Cortex of kidney (tissue), 1 donor: ENCODE measurements at places on chromosomes 6 and 20.

DNA sequence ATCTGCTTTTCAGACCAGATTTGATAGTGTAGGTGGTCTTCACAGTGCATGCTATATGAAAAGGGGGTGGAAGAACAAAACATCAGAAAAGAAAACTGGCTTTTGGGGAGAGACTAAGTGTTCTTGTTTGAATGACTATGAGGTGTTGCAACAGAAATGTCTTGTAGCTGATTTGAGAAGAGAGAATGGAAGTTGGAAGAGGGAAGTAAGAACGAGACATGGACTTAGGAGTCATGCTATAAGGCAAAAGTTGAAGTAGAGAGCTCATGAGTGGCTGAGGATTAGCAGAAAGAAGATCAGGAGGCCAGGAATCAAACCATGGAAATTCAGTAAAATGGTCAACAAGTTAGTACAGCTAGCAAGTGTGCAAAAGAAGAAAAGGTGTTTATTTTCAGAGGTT is 32.1 kb downstream of the FNDC1 start:
- DNase-seq, result no peak

DNA sequence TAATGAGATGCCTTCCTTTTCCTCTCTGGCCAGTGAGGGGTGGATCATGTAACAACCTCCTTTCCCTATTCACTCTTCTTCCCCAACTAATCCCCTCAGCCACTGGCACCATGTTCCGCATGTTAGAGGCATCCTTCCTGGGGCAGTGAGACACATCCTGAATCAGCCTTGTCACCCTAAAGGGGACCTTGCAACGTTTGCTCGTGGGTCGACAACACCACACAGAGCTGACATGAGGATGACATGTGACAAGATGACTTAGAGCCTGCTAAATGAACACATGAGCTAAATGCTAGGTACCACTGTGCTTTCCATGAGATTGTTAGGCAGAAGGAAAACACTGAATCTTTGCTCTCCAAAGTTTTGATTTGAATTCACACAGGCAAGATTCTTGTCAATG is 129.2 kb downstream of the ATXN1 start:
- DNase-seq, result no peak

GRCh38 chr6:27726619-27727023 is 185.6 kb downstream of the OR2B2 start:
- DNase-seq, result no peak

DNA sequence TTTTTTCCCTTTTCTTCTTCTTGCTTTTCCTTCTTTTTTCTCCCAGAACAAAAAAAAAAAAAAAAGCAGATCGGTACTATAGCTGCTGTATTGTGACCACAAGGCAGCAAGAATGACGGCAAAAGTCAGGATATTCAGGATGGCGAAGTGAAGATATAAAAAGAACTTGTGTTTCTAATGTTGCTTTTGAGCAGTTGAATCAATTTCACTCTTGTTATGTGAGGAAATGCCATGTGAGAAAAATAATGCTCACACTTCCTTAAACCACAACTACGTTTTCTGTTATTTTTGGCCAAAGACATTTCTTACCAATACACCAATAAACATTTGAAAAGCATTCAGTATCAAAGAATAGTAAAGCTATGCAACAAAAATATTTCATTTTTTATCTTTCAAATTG is 510.5 kb downstream of the HACE1 start:
- DNase-seq, result no peak

DNA sequence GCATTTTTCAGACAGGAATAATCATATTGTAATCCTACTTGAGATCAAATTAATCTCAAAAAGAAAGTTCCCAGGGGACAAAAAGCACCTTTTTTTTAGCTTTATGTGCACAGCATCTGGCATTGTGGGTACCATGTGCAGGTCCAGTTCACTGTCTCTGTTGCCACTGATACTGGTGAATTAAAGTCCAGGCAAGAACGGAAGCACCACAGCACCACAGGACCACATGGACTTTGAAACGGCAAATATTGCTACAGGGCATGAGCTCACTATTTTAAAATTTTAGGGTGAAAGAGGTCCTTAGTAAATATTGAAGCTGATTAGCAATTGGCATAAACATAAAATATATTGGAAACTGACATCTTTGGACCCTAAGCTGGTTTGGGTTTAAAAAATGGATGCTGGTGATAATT is 709.0 kb downstream of the EPM2A start:
- no peak for DNase-seq

- DNase-seq, result no peak
Observed at GRCh38 chr20:37821696-37822095, 81.2 kb upstream of the VSTM2L start.

DNA sequence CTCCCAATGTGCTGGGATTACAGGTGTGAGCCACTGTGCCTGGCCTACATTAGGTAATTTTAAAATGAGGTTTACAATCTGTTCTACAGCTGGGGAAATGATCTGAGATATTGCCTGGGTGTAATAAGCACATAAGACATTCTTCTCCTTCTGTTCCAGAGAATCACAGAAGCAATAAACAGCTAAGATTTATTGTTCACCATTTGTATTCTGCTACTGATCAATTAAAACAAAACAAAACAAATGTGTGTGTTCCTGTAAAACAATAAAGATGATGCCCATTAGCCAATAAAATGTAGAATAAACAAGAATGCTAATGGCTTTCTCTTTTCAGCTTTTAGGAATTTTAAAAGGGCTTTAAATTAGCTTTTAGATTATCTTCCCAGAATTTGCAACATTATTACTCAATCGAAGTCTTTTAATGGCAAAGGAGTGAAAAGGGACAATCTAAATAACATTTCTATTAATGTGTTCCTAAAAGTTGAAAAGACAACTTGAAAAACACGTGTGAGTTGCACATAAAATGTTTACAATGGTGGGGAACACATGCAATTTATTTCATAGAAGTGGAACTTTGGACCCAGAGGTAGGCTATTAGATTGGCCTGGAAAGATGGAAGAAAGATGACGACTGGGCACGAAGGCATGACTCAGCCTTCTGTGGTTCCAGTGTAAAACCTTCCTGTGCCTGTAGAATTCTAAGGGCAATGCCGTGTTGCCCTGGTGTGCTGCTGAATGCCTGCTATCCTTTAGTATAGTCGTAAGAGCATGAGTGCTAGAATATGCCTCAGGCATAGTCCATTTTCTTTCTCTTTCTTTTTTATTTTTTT is 29.0 kb upstream of the DEK start:
- no peak for DNase-seq

GRCh38 chr20:43586641-43587040 is 4.1 kb upstream of the IFT52 start:
- DNase-seq, result no peak

- DNase-seq, result no peak
Observed at GRCh38 chr6:169101981-169102380, 151.7 kb downstream of the THBS2 start.

DNA sequence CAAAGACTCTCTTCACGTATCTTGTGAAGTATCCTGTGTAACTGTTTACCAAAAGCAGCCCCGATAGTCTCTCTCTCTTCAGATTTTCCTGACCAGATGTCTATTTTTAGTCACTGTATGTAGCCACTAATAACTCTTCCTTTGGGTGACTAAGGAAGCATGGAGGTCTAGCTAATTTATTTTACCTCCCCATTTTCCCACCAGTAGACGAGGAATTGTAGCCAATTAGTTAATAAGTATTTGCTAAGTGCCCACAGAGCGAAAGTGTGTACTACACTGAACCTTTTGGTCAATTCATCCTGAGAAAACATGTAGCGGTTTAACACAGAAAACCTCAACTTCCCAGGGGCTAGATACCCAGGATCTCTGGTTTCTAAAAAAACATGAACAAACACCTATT is 180.6 kb downstream of the TBX18 start:
- DNase-seq, result no peak

DNA sequence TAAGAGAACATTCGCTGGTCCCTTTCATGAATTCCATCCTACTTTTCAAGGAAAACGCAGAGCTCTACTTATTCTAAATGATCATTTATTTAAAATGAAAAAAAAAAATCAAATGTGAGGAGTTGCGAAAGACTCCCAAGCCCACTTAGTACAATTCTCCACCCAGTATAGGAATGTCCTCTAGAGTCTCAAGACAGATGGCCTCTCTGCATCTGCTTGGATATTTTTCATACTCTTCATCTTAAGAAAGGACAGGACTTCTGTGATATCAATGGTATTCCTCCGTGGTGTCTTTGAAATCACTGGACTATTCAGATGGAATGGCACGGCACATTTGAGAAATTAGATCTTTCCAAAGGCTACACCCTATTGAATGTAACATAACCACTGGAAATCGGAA is 107.1 kb downstream of the PTPRK start:
- no peak for DNase-seq

GRCh38 chr20:19211252-19211651 is 1.2 kb upstream of the SLC24A3 start:
- DNase-seq, result no peak

DNA sequence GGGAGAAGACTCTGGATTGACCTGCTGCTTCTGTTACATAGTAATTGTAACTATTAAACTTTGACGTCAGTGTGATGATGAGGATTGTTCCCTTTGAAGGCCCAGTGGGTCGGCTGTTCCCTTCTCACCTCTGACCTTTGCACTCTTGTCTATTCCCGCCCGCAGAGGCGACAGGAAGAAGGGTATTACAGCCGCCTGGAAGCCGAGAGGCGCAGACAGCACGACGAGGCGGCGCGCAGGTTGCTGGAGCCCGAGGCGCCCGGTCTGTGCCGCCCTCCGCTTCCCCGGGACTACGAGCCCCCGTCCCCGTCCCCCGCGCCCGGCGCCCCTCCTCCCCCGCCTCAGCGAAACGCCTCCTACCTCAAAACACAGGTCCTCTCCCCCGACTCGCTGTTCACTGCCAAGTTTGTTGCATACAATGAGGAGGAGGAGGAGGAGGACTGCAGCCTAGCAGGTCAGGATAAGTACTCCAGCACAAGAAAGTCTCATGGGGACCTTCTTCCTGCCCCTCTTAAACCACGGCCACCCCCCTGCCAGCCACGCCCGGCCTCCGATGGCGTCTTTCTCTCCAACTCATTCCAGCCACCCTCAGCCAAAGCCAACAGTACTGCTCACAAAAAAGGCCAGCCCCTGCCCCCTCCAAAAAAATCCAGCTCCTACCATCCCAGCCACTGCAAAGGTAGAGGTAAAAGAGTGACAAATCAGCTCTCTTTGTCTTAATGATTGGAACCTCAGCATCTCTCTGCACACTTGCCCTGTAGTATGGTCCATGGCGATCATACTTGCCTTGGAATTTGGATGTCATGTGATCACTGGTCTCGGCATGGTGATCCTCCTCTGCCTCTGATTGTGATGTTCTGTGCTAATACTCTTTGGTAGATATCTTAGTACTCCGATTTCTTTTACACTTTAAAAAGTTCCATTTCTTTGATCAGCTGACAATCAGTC is 31.6 kb upstream of the KIF25 start:
- no peak for DNase-seq

GRCh38 chr6:31874084-31874670 is 4.6 kb downstream of the SLC44A4 start:
- no peak for DNase-seq

DNA sequence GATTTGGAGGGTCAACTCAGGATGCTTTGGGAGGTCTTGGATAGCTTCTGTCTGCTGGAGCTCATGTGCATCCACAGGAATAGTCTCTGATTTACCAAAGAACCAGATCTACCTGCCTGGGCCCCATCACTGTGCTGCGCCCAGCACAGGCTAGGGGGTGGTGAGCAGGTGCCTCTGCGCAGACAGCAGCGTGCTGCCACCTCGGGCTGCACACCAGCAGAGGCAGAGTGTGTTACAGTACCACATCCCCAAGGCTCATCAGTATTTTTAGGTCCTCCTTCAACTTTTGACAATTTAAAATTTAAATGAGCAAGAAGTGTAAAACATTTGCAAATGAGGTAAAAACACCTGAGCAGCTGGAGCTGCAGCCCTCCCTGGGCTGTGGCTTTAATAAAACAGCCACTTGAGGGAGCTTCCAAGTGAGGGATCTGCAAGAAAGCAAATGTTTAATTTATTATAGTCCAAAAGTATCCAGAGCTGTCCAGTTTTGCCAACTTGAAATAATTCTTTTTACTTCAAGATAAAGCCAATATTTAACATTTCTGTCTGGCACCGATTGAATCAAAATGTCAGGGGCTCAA is 324.9 kb downstream of the ZFAND3 start:
- DNase-seq, result no peak

- DNase-seq, result no peak
Observed at GRCh38 chr20:32970973-32971300, 33.3 kb downstream of the SUN5 start.
